LoVo (cell line): ENCODE measurements at places on chromosomes 3 and 15.

DNA sequence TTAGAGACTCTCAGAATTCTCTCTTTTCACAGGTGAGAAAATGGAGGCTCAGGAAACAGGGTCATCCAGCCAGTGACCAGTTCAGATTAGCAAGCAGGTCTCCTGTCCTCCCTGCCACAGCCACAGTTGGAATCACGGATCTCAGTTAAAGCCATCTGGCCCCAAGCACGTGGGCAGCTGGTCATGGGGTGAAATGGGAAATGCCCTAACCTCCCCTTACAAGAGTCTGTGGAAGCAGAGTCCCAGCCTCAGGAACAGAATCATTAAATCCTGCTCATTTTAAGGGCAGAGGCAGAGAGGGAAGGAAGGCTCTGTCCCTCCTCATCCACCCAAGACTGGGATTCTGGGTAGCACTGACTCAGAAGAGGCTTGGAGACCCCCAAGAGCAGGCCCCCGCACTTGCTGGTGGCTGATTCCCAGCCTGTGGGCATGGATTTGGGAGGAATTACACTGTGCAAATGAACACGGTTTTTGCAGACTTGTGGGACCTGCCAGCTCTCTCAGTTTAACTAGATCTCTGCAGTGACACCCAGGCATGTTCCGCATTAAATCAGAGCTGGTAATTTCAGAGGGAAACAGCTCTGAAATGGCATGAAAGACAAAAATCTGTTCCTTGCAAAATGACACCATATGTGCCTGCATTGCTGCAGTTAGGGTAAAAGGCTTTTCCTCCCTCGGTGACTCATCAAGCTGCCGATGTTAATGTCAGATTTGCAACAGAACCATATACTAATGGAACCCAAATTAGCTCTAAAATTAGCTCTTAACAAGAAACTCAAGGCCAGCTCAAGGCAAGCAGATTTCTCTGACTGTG lies 89.0 kb downstream of the BDH1 start:
- DNase-seq, result no peak

DNA sequence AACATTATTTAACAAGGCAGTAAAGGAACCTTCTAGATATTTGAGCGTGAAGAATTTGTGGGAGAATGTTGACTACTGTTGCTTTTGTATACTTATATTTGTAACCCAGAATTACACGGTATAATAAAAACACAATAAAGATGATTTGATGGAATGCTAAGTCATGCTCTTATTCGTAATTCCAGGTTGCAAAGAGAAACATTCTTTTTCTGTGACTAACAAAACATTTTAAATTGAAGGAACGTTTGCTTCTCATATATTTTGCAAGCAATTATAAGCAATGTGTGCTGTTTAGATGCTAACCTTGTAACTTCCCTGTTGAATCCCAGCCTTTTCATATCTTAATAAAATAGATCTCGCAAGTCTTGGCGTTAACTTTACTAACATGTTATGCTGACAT lies 124.4 kb upstream of the CGNL1 start:
- no peak for DNase-seq

DNA sequence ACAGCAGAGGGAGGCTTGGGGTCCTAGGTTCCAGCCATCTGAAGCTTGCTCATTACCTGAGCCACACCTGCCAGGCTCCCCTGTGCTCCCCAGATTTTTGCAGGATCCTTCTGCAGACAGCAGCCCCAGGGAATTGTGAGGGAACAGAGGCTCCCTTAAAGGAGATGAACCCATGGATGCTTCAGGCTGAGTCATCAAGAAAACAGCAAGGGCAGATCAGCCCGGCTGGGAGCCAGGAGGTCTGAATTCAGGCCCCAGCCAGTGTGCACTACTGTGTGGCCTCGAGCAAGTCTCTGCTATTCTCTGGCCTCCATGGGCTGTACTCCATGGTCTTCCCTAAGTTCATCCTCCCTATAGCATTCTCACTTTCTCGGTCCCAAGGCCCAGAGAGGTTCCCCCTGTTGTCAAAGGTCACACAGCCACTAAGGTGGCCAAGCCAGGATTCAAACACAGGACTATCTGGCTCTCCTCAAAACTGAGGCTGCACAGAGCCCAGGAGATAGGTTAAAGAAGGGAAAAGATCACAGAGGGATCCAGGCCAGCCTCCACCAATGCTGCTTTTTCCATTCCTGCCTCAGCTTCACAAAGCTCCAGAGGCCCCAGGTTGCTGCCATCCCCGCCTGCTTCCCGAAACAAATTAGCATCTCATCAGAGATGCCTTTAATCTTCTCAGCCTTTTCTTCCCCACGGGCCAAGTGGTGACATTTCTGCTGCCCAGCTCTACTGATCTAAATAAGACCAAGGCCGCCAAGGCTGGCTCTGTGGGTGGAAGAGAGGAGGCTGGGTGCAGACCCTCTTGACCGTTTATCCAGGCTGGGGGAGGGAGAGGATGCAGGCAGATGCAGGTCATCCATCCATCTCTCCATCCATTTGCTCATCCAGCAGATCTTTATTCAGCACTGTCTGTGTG lies 21.2 kb upstream of the GRIP2 start:
- no peak for DNase-seq

GRCh38 chr15:95176794-95177577 lies 945.6 kb downstream of the MCTP2 start:
- no peak for DNase-seq

DNA sequence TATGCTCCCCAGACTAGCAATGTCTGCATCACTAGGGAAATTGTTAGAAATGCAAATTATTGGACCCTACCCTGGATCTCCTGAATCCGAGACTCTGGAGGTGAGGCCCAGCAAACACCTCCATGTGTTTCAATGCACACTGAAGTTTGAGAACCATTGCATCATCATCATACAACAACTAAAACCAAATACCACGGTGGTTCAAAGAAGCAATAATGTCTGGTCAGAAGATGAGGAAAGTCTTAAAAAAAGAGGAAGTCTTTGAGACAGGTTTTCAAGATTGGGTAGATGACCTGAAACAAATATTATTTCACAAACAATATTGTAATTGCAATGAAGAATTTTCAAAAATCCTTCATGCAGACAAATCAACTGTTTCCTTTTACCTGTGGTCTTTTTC lies 60.3 kb upstream of the TRA2B start:
- no peak for DNase-seq

- no peak for DNase-seq
Measured at GRCh38 chr3:65575376-65575840, 463.3 kb downstream of the MAGI1 start.

- DNase-seq, result no peak
Measured at GRCh38 chr15:42688301-42688700, 48.6 kb downstream of the CDAN1 start.

DNA sequence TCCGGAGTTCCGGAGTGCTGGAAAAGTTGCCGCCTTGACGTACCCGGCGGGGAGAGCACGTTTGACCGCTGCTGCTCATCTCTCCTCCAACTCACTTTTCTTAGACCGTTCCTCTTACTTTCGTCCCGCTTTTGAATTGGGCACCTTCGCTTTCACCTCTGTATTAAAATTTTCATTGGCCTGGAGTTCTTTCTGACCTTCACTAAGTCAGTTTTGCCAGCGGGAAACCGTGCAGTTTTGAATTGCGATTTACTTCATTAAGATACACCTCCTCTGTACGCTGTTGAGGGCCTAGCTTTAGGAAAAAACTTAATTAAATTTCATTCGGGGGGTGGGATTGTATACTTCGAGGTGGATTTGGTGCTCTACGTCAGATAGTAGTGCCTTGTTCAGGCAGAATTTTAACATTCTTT lies 1.3 kb downstream of the GMPS start:
- no peak for DNase-seq

GRCh38 chr15:45821390-45821789 lies 186.6 kb downstream of the SQOR start:
- DNase-seq, result no peak

GRCh38 chr15:101709466-101709865 lies 14.8 kb downstream of the TARS3 start:
- DNase-seq, result no peak

DNA sequence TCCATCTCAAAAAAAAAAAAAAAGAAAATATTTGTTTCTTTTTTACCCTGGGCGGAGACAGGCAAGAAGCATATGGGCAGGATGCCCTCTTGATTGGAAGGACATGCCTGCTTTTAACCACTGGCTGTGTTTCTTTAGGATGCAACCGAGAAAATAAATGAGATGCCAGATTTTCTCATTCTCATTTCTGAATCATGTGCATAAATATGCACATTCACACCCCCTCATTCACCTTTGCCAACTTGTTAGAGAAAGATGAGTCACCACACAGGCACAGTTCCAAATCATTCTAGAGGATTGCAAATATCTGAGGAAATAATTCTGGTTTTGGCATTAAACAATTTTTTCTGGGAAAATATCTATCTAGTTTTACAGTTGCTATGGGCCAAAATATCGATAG lies 3.3 kb downstream of the LIPH start:
- peak; percentile 85 for DNase-seq
